ENCODE measurements at places on chromosomes 16 and 17.

GRCh38 chr16:11673091-11674000 lies 5.1 kb downstream of the SNN start:
- no peak for DNase-seq

DNA sequence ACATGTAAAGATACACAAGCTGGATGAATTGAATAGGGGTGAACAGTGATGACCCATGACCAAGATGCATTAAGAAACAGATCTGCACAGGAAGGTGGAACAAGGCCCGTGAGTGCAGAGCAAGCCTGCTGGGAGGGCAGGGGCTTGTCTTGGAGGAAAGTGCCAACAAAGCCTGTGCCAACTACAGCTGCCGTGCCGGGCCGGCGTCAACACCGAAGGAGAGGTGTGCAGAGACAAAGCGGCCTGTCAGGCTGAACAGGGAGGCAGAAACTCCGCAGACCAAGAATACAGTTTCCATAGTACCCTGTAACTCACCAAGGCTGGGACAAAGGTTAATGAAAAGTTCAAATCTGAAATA lies 46.7 kb downstream of the ANKRD11 start:
- peak; percentile 16 for DNase-seq

- peak; percentile 60 for DNase-seq
Observed at GRCh38 chr16:56048425-56049105, 142.7 kb upstream of the GNAO1 start.

GRCh38 chr16:17426451-17426850 lies 44.3 kb downstream of the XYLT1 start:
- no peak for DNase-seq

DNA sequence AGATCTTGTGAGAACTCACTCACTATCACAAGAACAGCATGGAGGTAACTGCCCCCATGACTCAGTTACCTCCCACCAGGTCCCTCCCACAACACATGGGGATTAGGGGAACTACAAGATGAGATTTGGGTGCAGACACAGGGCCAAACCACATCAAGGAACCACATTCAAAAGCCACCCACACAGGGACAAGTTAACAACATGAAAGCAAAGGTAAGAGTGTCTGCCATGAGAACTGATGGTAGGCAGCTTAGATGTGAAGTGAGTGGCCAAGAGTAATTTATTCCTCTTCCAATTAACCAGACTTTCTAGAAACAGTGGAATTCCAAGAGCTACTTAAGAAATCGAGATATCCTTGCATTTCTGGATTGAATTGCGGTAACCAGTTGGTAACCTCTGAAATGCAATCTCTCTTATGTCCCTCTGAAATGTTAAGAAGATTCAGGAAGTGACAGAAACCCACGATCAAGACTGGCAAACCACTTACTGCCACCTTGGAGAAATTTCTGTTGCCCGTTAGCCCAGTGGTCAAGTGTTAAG lies 167.4 kb upstream of the CACNG5 start:
- no peak for DNase-seq

- DNase-seq: no peak
Observed at GRCh38 chr16:16081141-16081540, 131.7 kb downstream of the ABCC1 start.

DNA sequence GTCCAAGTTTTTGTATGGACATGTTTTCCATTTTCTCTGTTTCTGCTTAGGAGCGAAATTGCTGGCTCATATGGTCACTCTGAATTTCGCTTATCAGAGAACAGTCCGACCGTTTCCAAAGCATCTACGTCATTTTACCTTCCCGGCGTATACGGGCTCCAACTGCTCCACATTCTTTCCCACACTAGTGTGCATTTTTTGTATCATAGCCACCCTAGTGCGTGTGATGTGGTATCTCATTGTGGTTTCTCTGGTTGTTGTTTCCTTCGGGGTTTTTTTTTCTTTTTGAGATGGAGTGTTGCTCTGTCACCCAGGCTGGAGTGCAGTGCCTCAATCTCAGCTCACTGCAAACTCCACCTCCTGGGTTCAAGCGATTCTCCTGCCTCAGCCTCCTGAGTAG lies 31.0 kb upstream of the BHLHA9 start:
- DNase-seq: no peak

DNA sequence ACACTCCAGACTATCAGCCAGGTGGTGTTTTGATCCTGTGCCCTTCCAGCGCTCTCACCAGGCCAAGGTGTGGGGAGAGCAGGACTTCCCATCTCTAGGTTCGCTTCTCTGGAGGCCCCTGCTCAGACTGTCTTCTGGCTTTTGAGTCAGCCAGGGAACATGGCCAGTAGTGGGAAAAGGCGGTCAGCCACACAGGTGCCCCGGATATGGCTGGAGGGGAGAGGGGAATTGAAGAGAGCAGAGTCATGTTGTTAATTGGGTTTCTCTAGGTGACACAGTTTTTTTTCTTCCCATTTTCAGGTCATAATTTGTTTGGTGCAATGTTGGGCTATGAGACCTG lies 1.5 kb downstream of the MINK1 start:
- DNase-seq: no peak

GRCh38 chr17:81347437-81347836 lies 47.8 kb upstream of the BAHCC1 start:
- no peak for DNase-seq

DNA sequence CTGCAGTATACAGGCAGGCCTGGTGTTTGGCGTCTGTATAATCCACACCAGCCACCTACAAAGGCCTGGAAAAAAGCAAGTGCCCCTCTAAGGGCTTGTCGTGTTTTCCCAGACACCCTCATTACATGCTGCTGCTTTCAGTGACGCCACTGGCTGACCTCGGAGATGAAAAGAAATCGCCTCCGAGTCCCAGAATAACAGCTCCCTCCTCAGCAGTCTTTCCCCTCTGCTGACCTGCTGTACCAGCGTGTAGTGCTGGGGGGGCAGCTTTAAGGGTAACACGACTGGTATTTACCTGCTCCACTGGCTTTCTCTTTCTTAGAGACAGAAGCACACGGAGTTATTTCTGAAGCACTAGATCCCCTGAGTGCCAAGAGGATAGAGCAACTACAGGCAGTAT lies 296.8 kb downstream of the GRIN2A start:
- no peak for DNase-seq

Measured in hematopoietic multipotent progenitor cell (in vitro differentiated cells).